ENCODE measurements at places on chromosomes 1 and 21.
A peak's percentile ranks its signal among the peaks of the same experiment; 100 is the strongest.

GRCh38 chr1:2099886-2100779 is 49.9 kb downstream of the PRKCZ start:
- no peak for DNase-seq

GRCh38 chr1:155137154-155137949 is 1.7 kb downstream of the SLC50A1 start:
- no peak for DNase-seq

GRCh38 chr1:65177457-65177856 is 29.5 kb downstream of the AK4 start:
- DNase-seq: no peak

DNA sequence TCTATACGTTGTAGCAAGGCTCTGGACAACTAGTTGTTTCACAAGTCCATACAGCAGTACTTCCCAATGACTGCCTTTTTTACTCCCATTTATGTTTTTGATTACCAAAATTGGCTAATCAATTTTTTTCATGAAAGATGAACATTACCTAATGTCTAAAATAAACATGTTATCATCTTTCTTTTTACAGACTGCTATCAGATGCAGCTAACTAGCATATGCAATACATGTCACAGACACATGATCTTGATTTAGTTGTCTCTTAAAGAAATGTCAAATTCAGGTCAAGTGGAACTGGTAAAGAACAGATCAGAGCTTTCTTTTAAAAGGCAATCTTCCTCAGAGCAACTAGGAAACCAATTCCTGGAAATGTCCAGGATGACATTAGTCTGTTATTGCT is 630 bp upstream of the DBT start:
- no peak for DNase-seq

DNA sequence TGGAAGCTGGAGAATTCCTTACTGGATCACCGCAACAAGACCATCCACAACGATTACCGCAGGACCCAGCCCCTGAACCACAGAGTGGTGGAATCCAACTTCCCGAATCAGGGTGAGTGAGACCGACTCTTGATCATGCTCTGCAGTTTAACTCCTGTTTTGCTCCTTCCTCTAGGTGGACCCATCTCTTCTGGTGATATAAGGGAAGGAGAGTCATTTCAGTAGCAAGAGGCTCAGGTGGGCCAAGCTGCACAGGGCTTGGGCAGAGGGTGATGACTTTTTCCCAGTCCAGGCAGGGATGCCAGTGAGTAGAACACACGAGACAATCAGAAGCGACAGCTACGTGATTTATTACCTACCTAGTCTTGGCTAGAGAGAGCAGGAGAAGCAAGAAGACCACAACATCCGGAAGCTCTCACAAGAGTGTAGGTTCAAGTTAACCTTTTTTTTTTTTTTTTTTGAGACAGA is 25.2 kb downstream of the CA6 start:
- no peak for DNase-seq

GRCh38 chr1:32746130-32746529 is 43.6 kb upstream of the SYNC start:
- DNase-seq: no peak

DNA sequence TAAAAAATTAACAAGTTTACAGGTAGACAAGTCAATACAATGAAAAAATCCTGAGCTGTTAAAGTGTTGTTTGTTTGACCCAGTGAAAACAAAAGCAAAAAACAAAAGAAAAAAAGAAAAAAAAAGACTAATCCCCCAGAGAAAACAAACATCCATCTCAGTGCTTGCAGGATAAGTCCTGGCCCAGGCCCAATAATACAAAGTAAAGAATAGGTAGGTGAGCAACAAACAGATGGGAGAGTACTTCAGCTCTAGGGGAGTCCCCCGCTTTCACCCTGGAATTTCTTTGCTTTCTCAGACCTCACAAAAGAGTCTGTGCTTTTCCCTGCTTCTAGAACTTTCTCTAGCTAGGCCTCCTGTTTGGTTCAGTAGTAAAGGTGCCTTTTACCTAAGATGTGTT is 70.3 kb downstream of the ABCA4 start:
- no peak for DNase-seq

DNA sequence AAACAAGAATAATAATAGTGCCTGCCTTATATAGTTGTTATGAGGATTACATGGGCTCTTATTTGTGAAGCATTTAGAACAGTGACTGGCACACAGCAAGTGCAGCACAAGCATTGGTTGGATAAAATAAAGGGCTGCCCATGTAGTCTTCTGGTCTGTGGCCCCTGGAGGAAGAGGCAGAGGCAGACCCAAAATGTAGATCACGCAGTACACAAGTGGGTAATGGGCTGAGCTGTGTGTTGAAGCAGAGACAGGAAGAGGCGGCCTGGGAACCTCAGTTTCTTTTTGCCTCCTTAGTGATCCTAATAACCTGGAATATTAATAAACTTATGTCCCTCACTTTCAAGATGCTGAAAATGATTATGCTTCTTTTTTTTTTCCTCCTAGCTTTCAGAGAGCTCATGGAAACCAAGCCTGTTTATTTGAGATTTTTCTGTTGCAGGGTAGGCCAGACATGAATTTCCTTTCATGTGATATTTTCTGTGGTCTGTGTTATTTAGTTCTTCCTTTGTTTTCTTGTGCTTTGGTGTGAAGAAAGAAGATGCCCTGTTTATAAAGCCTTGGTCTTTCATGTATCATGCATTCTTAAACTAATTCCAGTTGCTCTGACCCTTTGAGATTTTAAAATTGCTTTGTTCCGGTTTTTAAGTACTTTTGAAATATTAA is 42.5 kb downstream of the LRRC8D start:
- no peak for DNase-seq

DNA sequence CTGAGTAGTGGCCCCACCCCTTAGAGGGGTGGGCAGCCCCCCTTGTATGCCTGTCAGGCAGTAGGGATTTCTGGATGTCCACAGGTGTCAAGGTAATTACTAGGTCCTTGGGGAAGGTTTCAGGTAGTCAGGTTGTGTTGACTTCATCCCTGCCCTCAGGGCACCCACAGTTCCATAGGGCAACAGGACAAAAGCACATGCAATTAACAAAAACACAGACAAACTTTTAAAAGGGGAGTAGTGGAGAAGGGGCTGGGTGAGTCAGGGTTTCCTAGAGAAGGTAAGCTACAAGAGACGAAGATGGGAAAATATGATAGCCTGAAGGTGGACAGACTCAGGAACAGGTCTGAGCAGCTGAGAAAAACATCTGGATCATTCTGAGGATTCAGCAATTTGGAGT is 14.1 kb downstream of the KRTCAP2 start:
- no peak for DNase-seq

GRCh38 chr1:152817309-152817708 is 5.5 kb downstream of the LCE1B start:
- DNase-seq: no peak

- DNase-seq: no peak
Observed at GRCh38 chr1:212607913-212608391, 609 bp upstream of the ATF3 start.

- no peak for DNase-seq
Observed at GRCh38 chr1:103353391-103353790, 172.1 kb upstream of the RNPC3 start.

GRCh38 chr1:150473659-150474058 is 13.6 kb upstream of the TARS2 start:
- peak; percentile 83 for DNase-seq

- DNase-seq: no peak
Observed at GRCh38 chr1:56931211-56931610, 34.6 kb downstream of the C8B start.

DNA sequence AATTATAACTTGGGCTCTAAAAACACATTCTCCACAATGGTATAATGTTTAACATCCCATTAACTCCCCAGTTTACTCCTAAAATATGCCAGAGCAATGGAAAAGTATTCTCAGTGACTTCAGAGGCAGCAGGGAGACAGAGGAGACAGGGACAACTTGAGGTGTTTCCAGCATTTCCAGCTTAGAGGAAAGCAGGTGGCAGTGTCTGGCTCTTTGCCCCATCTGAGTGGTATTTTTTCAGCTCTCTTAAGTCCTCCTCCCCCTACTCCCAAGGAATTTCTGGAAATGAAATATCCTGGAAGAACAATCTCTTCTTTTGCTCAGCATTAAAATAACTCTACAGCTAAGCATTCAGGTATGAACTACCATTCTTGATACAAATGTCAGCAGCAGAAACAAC is 10.8 kb upstream of the ERMAP start:
- no peak for DNase-seq

DNA sequence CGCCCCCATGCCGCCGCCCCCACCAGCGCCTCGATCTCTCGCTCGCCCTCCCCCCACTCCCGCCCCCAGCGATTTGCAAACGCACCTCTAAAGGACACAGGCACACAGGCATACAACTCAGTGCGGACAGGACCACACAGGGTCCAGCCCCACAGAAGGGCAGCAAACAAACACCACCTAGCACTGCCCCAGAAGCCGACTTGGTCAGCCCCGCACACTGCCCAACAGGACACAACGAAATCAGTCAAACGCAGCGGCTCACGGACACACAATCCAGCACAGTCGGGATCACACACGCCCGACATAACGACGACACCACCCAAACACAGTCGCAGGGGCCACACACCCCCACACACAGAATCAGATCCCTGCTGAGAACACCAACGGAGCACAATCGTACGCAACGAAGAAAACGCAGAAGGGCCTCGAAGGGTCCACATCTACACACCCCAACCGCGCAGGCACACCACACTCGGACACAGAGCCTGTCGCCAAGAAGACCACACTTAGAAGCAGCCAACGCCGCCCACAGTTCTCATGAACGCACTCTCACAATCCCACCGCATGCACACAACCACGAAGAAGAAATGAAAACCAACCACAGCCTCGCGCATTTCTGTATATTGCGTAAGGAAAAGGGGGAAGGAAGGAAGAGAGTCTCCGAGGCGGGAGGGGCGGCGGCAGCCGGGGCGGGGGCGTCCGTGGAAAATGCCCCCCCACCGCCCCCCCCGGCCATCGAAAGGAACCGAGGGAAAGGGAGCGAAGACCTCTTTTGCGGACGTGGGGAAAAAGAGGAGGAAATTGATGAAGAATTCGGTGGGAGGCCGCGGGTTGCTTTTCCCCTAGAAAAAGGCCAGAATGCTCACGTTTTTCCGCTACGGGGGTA is 481 bp downstream of the TAL1 start:
- DNase-seq: no peak

GRCh38 chr1:109805486-109806165 is 41.9 kb upstream of the EPS8L3 start:
- no peak for DNase-seq

GRCh38 chr1:17717594-17718535 is 37.3 kb upstream of the ACTL8 start:
- no peak for DNase-seq

DNA sequence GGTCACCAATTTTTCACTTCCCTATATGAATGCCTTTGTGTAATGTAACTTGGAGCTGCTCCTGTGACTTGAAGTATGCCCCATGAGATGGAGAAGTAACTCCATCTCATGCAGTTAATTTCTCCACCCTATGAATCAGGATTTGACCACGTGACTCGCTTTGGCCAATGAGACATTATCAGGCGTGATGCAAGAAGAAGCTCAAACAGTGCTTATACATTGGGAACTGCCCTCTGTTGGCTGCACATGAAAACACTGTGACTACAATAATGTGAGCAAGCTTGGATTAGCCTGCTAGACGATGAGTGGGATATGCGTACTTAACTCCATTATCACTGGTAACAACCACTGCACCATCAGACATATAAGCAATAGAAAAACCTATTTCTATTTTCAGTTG is 684.4 kb downstream of the PLA2G4A start:
- no peak for DNase-seq

GRCh38 chr1:226606311-226607267 is 58.0 kb downstream of the STUM start:
- DNase-seq: no peak

DNA sequence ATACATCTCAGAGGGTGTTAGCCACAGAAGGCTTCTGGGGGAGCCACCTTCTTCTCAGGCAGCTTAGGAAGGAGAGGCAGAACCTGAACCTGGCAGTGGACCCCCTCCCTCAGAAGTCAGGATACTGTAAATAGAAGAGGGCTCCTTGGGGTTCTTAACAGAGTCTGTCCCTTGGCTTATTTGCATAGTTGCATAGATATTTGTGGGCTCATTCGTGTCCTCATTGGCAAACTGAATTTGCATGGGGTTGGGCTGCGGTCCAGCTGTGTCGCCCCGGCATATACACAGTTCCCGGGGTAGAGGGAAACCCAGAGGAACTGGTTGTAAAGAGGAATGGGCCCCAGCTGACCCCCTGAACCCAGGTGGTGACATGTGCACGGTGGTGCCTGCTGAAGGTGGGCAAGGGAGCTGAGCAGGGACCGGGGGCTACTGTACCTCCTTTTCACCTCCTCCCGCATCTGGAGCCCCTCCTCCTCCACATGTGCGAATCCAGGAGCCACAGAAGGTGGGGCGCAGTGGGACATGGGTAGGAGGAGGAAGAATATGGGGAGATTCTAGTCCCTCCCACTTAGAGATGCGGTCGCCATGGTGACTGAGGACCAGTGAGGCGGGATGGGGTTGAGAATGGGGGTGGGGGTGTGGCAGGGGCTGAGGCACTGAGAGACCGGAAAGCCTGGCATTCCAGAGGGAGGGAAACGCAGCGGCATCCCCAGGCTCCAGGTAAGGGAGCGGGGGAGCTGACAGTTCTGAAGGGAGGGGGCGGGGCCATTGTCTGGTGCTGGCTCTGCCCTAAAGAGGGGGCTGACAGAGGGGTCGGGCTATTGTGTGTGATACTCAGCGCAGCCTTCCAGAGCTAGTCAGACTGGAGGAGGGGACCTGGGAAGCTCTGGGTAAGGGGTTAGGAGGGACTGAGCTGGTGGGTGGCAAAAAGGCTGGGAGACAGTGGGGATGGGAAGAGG is 3.7 kb upstream of the SEMA4A start:
- DNase-seq: no peak

DNA sequence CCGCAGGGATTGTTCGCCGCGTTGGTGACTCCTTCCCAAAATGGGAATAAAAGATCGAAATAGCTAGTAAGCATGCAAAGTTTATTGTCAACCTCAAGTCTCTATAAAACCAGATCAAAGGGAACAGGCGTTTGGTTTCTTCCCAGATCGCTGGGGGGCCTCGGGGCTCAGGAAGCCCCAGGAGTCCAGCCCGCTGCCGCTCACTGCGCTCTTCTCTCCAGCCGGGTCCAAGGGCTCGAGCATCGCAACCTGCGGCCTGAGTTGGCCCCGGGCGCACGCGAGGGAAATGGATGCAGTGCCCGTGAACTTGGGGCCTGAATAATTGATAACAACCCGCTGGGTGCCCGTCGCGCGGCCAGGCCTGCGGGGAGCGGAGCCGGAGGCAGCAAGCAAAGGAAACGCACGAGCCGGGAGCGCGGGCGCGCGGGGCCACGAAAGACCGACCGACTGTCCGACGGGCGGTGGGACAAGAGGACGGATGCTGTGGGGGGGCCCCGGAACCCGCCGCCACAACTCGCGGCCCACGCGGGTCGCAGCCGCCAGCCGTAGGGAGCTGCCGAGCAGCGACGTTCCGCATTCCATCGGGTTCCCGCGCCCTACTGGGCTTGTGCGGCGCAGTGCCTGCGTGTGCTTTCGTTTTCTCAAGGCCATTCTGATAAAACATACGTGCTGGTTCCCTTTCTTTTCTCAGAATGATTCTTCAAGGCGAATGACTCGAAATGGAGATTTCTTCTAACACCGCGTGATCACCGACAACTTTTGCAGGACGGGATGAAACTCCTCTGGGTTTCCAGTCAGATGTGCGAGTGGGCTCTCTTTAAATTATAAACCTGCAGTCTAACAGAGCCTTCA is 14.0 kb upstream of the ALX3 start:
- DNase-seq: no peak

- DNase-seq: no peak
Observed at GRCh38 chr1:218312509-218312908, 27.4 kb downstream of the RRP15 start.

- no peak for DNase-seq
Observed at GRCh38 chr1:151998611-151999362, 5.1 kb upstream of the S100A10 start.
